ENCODE measurements at places on chromosomes 3 and 15.

- DNase-seq = no peak
Measured at GRCh38 chr15:40942337-40942854, 10.9 kb upstream of the CHAC1 start.

GRCh38 chr3:12231431-12231830, 57.4 kb upstream of the PPARG start:
- peak; percentile 74 for DNase-seq

DNA sequence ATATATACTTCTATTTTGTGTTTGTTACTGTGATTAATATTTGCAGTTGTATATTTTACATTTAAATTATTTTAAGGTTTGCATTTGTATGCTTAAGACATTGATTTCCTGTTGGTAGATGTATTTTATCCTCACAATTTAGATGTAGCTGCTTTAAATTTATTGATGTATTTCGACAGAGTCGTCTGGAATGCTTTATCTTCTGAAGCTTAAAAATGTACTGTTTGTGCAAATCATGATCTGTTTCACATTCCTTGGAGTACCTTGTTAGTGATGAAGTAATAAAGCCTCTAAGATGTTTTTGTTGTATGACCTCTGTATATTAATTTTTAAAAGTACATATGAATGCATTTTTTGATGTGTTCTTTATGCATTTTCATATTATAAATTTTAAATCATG, 1.9 kb downstream of the CHD2 start:
- DNase-seq = no peak

DNA sequence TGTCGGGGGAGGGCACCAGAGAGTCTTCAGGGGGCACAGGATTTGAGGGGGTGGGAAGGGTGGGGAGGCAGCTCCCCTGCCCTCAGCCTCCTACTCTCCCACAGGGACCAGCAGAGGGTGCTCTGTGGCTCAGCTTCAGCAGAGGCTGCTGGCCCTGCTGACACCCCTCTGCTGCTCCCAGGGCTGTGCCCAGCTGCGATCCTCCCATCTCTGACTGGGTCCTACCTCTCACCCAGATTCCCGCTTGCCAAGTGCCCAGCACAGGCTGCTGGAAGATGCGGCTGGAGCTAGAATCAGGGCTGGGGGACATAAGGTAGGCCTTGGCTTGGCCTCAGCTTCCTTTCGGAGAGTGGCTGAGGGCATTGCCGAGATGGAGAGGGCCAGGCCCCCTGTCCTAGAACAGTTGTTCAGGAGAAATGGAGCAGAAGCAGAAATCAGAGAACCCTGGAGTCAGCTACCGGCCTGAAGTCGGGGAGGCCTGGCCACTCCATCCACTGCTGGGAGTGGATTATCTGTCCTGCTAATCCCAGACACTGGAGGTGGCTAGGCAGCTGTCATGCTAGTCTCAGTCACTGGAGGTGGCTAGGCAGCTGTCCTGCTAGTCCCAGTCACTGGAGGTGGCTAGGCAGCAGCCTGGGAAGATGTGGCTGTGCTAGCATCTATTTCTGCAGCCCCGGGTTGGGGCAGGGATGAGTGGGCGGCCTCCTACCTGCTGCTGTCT, 3.9 kb downstream of the GRM2 start:
- no peak for DNase-seq

GRCh38 chr3:59832241-59832640, 782.4 kb upstream of the CFAP20DC start:
- DNase-seq = no peak

- no peak for DNase-seq
Measured at GRCh38 chr3:71348001-71348632, 235.4 kb downstream of the FOXP1 start.

DNA sequence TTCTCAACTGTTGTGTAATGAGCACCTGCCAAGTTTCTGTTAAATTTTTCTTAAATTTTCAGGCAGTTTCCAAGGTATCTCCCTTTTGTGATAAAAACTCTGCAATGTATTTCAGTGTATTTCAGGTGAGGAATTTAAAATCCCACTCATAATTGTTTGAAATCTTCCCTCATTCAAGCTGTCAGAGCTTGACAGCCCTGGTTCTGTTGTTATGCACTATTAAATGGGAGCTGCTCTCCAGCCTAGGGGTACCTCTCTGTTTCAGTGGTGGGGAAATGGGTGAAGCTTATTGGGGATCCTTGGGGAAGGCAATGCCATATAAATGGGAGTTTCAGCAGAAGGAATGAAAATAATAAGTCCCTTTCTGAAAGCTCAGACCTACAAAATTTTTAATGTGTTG, 178.0 kb upstream of the TMCO5A start:
- DNase-seq = no peak

DNA sequence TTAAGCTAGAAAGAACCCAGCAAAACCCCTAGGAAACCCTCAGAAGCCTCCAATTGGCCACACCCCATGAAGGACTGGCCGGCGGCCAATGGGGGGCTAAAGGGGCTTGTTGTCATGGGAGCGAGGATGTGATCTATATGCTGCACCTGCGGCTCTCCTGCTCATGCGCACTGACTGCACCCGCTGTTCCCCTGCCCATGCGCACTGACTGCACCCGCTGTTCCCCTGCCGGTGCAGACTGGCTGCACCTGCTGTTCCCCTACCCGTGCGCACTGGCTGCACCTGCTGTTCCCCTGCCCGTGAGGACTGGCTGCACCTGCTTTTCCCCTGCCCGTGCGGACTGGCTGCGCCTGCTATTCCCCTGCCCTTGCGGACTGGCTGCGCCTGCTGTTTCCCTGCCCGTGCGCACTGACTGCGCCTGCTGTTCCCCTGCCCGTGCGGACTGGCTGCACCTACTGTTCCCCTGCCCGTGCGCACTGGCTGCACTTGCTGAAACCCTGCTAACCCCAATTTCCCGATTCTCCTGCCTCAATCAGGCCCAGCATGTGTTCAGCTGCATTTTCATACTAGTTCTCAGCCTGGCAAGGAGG, 16.8 kb upstream of the MCCC1 start:
- no peak for DNase-seq

- no peak for DNase-seq
Measured at GRCh38 chr3:33889394-33890039, 91.1 kb downstream of the PDCD6IP start.

DNA sequence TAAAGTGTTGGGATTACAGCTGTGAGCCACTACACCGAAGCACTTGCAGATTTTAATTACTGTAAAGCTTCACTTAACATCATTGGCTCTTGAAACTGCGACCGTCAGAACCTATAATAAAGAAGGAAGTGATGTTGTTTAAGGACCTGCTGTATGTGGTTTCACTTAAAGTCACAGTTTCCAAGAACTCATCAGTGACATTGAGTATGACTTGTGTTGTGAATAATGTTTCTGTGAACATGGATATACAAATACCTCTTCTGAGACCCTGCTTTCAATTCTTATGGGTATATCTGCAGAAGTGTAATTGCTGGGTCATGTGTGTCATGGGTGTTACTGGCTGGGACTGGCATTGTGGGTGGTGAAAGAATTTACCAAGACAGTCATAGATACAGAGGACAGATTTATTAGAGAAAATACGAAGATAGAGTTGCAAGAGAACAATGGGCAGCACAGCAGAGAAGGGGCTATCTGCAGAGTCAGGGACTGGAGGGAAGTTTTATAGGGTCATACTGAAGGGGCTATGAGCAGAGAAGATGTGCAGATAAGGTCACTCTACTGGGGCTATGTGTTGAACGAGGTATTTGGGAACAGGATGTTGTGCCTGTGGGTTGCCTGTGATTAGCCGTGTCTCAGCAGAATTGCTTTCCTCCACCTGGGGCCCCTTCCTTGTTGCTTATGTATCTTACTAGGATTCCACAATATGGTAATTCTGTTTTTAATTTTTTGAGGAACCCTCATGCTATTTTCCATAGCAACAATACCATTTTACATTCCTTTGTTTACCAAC, 4.5 kb downstream of the NDUFB5 start:
- no peak for DNase-seq

GRCh38 chr3:135869439-135870105, 96.0 kb upstream of the PPP2R3A start:
- DNase-seq = peak; percentile 52

- no peak for DNase-seq
Measured at GRCh38 chr3:149058602-149059001, 27.7 kb downstream of the HLTF start.

DNA sequence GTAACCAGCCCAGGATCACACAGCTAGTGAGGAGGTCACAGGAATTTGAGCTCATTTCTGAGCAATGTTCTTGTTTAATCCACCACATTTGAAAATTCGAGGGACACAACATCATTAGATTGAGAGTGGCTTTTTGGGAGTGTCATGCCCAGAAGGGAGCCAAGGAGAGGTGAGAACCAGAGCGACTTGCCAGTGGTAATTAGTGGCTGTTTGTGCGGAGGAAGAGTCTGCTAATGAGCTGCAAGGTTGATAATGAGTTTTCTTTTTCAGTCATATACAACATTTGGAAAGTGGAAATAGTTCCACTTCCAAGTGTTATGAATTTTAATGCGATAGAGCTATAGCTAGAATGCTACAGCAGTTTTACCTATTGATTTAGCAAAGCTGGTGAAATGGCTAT, 19.7 kb downstream of the GABRA5 start:
- DNase-seq = no peak

DNA sequence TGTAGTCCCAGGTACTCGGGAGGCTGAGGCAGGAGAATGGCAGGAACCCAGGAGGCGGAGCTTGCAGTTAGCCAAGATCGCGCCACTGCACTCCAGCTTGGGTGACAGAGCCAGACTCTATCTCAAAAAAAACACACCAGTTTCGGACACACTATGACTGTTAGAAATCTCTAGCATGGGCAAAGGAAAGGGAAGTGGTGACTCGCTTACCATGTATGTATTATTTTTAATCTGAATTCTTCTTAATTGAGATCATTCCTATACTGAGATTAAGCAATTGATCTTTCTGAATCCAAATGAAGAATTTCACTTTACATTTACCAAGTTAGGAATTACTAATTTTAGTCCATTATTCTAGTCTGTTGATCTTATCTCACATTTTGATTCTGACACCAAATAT, 459.2 kb upstream of the ALCAM start:
- DNase-seq = peak; percentile 88

- no peak for DNase-seq
Measured at GRCh38 chr15:90813796-90814190, 54.6 kb upstream of the FURIN start.

- no peak for DNase-seq
Measured at GRCh38 chr3:131735544-131735943, 232.8 kb upstream of the MRPL3 start.

DNA sequence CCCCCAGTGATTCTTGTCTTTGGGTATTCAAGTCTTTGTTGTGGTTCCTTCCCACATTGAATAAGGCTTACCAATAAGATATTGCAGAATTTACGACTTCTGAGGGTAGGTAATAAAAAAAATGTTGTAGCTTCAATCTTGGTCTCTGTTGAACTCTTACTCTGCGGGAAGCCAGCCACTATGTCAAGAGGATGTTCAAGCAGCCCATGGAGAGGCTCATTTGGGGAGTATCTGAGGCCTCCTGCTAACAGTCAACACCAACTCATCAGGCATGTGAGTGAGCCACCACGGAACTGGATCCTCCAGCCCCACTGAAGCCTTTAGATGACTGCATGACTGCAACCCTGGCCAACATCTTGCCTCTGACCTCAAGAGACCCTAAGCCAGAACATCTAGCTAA, 3.2 kb upstream of the TBC1D23 start:
- peak; percentile 98 for DNase-seq

- no peak for DNase-seq
Measured at GRCh38 chr3:50255251-50255615, 13.7 kb upstream of the SEMA3B start.

DNA sequence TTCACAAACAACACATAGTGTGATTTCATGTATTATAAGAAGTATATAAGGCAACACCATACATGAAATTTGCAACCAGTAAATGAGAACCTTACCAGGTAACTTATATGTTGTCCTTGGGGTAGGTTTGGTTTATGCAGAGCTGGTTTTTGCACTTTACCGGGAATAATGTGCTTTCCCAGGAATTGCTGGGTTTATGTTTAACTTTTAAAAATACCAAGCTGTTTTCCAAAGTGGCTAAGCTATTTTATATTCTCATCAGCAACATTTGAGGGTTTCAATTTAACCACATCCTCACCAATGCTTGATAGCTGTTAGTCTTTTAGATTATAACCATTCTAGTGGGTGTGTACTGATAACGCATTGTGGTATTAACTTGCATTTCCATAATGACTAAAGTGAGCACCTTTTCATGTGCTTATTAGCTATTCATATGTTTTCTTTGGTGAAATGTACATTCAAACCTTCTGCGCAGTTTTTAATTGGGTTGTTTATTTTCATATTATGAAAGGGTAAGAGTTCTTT, 71.6 kb downstream of the KY start:
- DNase-seq = no peak

DNA sequence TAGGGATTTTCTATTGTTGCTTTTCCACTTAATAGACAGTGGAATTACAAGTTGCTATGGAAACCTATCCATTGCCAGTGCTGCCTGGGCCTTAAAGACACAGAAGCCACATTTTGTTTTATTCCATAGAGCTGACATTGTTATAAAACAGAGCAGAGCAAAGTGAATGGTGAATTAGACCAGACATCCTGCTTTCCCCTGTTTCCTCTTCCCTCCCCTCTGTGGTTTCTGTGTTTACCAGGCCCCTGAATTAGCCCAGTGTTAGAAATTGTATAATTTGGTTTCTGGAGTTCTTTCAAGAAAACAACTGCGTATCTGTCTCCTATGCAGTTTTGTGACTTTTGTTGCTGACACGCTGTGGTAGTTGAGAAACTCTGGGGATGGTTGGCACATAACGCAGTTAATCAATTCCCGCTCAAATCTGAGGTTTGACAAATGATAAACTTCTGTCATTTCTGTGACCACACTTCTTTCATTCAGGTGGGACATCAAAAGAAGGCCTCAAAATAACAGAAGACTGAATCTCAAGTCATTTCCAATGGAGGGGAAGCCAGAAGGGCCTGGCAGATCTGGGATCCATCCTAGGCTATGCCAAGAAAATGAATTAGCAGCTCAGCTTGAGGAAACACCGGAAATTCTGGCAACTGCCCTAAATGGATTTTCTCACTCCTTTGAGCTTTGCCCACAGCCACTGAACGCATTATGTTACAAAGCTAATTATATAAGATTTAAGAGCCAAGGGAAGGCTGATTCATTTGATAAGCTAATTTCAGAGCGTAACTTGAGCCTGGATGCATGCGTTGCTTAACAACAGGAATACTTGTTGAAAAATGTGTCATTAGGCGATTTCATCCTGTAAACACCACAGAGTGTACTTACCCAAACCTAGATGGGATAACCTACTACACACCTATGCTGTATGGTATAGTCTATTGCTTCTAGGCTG, 46.9 kb downstream of the NR1D2 start:
- peak; percentile 55 for DNase-seq

- no peak for DNase-seq
Measured at GRCh38 chr3:16316396-16316795, 51.4 kb downstream of the OXNAD1 start.

GRCh38 chr3:187744169-187745151, 808 bp downstream of the BCL6 start:
- peak; percentile 36 for DNase-seq
